ENCODE measurements at places on chromosomes 5 and 9.
A peak's percentile ranks its signal among the peaks of the same experiment; 100 is the strongest.

GRCh38 chr9:38233796-38234355 lies 158.6 kb upstream of the ALDH1B1 start:
- DNase-seq, result no peak

DNA sequence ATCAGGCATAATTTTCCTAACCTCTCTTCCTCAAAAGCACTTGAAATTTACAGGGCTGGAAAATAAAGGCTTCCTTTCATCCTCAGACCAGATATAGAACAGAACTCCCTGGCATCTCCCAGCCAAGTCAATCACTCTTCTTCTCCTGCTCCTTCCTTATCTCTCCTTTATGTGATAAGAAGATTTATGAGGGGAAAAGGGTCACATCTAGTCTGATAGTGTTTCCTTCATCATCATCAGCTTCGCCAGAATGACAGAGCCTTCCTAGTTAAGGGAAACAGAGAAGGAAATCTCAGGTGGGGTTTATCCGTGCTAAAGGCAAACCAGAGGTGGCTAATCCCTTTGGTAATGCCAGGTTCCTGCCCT lies 36.2 kb downstream of the LIX1 start:
- DNase-seq, result no peak

DNA sequence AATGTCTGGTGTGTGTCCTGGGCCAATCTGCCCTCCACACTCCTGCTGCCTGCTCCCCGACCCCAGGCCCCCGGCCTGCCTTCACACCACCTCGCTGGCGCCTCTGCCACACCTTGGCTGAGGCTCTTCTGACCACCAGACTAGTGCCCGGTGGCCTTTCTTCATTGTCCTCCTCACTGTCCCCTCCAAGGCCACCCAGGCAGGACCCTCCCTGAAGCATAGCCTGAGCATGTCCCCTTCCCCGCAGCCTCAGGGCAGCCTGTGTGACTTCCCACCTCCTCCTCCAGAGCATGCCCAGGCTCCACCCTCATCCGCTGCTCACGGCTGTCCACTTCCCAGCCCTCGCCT lies 154.6 kb downstream of the OLFM1 start:
- DNase-seq, result no peak

DNA sequence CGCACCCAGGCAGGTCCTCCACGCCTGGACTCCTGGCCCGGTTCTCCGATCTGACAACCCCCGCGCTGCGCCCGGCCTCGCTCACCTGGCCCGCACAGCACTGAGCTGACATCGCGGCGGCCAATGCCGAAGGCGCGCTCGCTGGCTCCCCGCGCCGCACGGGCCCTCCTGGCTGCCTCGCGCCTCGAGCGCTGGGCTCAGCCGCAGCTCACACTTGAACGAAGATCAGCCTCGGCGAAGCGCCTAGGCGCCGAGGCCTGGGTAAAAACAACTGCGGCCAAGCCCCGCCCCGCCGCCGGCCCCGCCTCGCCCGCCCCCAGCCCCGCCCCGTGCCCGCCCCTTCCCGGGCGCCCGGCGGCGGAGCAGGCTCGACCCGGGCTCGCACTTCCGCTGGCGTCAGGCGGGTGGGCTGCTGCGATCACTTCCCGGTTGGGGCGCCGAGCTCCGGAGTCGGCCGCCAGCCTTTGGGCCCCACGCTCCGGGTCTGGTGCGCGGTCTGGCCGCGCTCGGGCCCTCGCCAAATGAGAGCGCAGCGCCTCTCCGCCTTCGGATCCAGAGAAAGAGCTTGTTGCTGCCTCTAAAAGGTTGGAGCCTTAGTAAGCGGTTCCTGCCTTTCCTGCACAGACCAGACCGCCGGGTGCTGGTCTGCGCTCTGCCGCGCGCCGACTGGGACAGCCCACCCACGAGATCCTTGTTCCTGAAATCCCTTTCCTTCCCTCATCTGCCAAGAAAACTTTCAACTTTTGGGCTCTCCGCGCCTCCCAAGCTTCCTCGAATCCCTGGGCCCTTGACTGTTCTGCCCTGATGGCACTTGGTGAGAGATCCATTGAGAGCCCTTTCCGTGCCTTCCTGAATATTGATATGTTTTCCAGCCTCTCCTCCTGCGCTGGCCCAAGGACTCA lies at the start of gene SERINC5:
Gene SERINC5 (minus strand): TSS at position 238 of the 902 bp plus-strand sequence. CDS start 126 bp downstream, at position 112.
- DNase-seq, result peak; percentile 31

GRCh38 chr9:37788332-37788731 lies 3.5 kb upstream of the EXOSC3 start:
- DNase-seq, result no peak

- no peak for DNase-seq
Measured at GRCh38 chr5:27548484-27548883, 510.1 kb upstream of the CDH9 start.

- DNase-seq, result no peak
Measured at GRCh38 chr5:43926923-43927322, 323.9 kb downstream of the NNT start.

DNA sequence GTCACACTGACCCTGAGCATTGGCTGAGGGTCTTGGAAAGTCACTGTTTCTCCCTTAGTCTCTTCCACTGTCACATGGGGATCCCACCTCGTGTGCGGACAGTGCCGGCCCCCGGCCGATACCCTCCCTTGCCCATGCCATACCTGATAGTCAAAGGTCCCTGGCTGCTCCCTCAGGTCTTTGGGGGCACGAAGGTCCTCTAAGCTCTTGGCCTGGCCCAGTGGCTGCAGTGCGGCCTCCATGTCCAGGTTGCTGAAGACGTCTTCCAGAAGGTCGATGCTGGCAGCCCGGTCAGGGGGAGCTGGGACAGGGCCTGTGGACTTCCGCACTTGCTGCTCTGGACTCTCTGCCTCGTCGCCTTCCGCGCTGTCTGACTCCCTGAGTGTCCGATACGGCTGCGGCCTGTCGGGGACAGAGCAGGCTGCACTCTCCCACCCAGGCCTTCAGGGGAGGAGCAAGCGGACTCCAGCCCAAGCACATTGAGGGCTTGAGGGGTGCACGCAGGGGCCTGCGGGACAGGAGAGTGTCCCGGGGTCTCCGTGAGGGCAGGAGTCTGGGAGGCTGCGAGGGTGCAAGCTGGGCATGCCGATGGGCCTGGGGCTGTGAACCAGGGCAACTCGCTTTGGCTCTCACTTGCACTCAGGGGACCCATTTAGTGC lies 27.6 kb downstream of the CRB2 start:
- no peak for DNase-seq

- DNase-seq, result no peak
Measured at GRCh38 chr5:74073257-74073656, 447.3 kb downstream of the ARHGEF28 start.
